ENCODE measurements at places on chromosomes 5 and 9.

GRCh38 chr9:38423273-38423972 is 831 bp downstream of the IGFBPL1 start:
- DNase-seq = no peak

- DNase-seq = no peak
Observed at GRCh38 chr5:142283304-142283703, 41.5 kb downstream of the SPRY4 start.

DNA sequence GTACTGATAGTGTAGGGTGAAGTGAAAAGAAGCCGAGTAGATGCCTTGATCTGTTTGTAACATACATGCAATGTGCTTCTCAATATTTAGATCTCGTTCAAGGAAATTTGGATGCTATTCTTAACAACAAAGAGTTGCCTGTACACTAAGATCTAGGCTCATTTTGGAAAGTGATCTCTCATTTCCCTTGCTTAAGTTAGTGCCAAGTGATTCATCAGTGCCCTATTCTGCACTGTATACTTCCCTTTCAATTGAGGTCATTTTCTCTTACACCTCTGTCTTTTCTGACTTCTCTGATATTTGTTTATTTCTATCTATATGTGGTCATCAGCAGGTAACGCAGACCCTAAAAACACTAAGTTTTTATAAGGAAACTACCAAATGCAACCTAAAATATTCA is 528.6 kb upstream of the PTPRD start:
- no peak for DNase-seq

DNA sequence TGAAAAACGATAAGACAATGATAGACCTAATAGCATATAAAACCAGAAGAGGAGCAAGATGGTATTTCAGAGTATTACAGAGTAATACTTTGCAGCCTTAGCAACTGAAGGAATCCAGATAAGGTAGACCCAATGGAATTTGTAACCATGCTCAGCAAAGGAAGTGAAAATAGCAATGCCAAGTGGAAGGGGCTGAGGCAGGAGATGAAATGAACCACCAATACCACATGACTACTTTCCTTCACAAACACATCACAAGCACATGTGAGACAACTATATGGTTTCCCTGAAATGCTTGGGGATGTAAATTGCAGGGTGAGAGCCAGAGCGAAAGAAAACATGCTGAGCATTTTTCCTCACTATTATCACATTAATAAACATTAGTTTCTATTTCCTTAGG is 79.8 kb upstream of the MELK start:
- no peak for DNase-seq

GRCh38 chr9:122329597-122329996 is 41.2 kb upstream of the PTGS1 start:
- DNase-seq = no peak

GRCh38 chr5:173940269-173940668 is 48.7 kb upstream of the C5orf47 start:
- DNase-seq = no peak

DNA sequence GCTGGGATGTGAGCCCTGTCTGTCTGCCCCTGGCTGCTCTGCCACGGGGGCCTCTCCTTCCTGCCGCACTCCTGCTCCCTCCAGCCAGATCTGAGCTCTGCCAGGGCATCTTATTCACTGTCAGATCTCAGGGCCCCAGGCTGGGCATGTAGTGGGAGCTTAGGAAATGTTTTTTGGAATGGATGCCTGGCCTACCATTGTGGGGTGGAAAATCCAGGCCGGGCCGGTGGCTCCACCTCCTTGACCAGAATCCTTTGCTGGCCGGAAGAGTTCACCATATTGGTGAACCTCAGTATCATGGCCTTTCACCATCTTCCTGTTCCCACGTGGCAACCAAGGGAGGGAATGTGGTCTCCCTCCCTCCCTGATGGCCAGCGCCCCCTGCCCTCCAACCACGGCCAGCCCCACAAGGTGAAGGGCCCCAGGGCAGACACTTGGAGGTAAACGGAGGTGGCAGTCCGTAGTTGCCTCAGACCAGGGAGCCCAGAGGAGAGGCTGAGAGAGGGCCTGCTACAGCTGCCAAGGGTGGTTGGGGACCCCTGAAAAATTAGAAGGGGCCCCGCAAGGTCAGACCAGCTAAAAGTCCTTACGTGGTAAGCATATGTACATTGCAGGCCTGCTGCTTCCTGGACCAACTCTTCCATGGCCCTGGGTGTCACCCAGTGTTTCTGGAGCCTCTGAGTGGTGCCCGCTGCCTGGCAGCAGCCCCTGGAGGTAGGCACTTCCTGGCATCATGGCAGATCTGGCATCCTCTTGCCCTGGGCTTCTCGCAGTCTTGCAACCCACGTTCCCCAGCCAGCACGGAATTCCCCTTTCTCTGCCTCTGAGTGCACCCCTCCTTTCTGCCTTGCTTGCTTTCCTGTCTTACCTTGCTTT is 153.3 kb downstream of the RGS3 start:
- DNase-seq = no peak

Data from stimulated activated CD4-positive, alpha-beta T cell treated with anti-CD3 and anti-CD28 coated beads, Interleukin-1b, Interleukin-23, amount 100 ng/mL, for 1 hour (primary cell).